ENCODE measurements at places on chromosomes 12 and 14. TPM values are rescaled to one million over a fixed set of nuclear protein-coding genes. Genes with fewer than 3 reads are reported as not detected.
A peak's percentile ranks its signal among the peaks of the same experiment; 100 is the strongest.

GRCh38 chr12:54419088-54419887 is at the start of gene ITGA5:
TSS of gene ITGA5 (minus strand) at chr12:54419266. CDS start at chr12:54419198, 68 bp downstream.
- peaks cover 59% of the 10 kb centered on the region for H3K4me1 ChIP-seq
- peak; percentile 91 for DNase-seq
- peak within 1 kb of the TSS; percentile 76 for H3K4me3 ChIP-seq
- H3K27me3 ChIP-seq = no peaks in the 10 kb centered on the region
- no peaks in the 10 kb centered on the region for H3K36me3 ChIP-seq
- H3K27ac ChIP-seq = peak within 1 kb of the TSS; percentile 91

DNA sequence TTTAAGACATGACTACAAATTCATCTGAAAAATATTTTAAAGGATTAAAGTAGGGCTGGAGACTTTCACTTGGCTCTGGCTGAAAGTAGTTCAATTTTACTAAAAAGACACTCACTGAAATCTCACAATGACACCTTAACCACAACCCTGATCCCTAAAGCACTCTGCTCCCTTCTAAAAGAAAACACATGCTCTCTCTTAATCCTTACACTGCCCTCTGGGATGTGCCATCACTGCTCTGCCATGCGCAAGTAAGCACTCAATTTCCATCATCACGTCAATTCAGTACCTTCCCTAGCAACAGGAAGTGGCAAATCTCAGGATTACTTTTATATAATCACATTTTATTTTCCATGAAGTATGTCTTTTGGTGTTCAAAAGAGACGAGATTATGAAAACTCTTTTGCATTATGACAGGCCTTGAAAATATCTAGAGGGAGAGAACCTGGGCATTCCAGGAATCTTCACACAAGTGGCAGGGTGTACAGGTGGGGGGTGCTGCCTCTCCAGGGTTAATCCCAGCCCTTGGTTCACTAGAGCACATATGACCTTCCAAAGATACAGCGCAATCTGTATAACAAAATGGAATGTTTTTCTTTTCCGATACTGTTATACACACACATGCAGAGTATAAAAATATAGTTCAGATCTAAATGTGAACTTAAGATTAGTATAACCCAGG is 7.3 kb downstream of the ATG14 start:
- H3K27me3 ChIP-seq = no peaks in the 10 kb centered on the region
- no peak overlapping the region for H3K4me3 ChIP-seq
- H3K4me1 ChIP-seq = no peaks in the 10 kb centered on the region
- no peak overlapping the region for H3K27ac ChIP-seq
- H3K36me3 ChIP-seq = no peaks in the 10 kb centered on the region

DNA sequence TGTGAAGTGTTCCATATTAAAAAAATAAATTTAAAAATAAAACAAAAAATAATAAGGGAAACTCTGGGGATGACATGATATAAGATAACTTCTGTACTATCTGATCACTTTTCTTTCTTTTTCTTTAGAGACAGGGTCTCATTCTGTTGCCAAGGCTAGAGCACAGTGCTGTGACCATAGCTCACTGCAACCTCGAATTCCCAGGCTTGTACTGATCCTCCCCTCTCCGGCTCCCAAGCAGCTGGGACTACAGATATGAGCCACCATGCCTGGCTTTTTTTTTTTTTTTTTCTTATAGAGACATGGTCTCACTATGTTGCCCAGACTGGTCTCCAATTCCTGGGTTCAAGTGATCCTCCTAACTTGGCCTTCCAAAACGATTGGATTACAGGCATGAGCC is 10.4 kb upstream of the MIPOL1 start:
- no peaks in the 10 kb centered on the region for H3K36me3 ChIP-seq
- no peak overlapping the region for H3K4me3 ChIP-seq
- H3K27ac ChIP-seq = no peak overlapping the region

DNA sequence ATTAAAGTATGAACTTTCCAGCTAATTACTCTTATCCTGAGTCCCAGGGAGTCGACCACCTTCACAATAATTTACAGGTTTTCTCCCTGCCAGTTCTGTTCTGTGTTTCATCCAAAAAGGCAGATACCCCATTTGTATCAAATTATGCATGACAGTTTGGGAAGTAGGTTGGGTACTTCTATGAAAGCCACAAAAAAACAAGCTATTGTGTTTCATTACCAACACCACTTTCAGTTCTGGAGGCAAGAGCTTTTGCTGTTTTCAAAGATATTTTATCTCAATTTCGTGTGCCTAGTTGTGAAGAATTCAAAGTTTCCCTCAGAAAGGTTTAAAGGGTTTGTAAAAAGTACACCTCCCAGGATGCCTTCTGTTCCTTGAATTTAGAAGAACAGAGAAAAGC is 557.4 kb downstream of the FLRT2 start:
- H3K27ac ChIP-seq = no peak overlapping the region

- no peaks in the 10 kb centered on the region for H3K27me3 ChIP-seq
- no peaks in the 10 kb centered on the region for H3K36me3 ChIP-seq
- H3K4me1 ChIP-seq = no peaks in the 10 kb centered on the region
- DNase-seq = no peak
Observed at GRCh38 chr14:80202888-80203562, 8.3 kb downstream of the DIO2 start.

DNA sequence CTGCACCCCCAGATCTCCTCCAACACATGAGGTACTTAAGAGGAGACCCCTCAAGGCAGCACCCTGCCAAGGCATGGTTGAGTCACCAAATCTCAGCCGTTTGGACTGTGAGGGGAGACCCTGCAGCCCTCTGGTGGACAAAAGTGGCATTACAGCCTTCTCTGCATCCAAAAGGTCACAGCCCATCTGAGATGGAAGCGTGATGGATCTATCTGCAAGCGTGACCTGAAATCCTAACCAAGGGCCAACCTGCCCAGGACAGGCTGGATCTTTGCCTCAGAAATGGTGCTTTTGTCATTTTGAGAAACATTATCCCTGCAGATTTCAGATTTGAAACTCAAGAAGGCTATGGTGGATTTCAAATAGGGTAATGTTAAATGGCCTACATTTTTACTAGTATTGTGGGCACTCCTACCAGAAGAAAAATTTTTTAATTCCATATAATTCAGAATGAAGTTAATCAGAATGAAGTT is 23.7 kb upstream of the DHRS4 start:
- peak; percentile 81 for DNase-seq
- H3K4me3 ChIP-seq = no peak overlapping the region
- H3K36me3 ChIP-seq = no peaks in the 10 kb centered on the region
- H3K27ac ChIP-seq = no peak overlapping the region
- no peaks in the 10 kb centered on the region for H3K27me3 ChIP-seq
- H3K4me1 ChIP-seq = peaks cover 6% of the 10 kb centered on the region

GRCh38 chr14:44962334-44963043 is 499 bp downstream of the TOGARAM1 start:
- H3K4me1 ChIP-seq = peaks cover 6% of the 10 kb centered on the region
- peak overlapping the region; percentile 96 for H3K27ac ChIP-seq
- no peaks in the 10 kb centered on the region for H3K36me3 ChIP-seq
- no peaks in the 10 kb centered on the region for H3K27me3 ChIP-seq

- no peak overlapping the region for H3K27ac ChIP-seq
- peaks cover 14% of the 10 kb centered on the region for H3K4me1 ChIP-seq
- H3K27me3 ChIP-seq = no peaks in the 10 kb centered on the region
- H3K4me3 ChIP-seq = no peak overlapping the region
- DNase-seq = no peak
Observed at GRCh38 chr14:93748208-93749075, 39.8 kb downstream of the PRIMA1 start.

- H3K4me1 ChIP-seq = peaks cover 16% of the 10 kb centered on the region
- peak; percentile 54 for DNase-seq
- H3K36me3 ChIP-seq = no peaks in the 10 kb centered on the region
- peak overlapping the region; percentile 33 for H3K27ac ChIP-seq
- no peak overlapping the region for H3K4me3 ChIP-seq
- H3K27me3 ChIP-seq = no peaks in the 10 kb centered on the region
Observed at GRCh38 chr12:93848523-93849101, 171.4 kb downstream of the CRADD start.

DNA sequence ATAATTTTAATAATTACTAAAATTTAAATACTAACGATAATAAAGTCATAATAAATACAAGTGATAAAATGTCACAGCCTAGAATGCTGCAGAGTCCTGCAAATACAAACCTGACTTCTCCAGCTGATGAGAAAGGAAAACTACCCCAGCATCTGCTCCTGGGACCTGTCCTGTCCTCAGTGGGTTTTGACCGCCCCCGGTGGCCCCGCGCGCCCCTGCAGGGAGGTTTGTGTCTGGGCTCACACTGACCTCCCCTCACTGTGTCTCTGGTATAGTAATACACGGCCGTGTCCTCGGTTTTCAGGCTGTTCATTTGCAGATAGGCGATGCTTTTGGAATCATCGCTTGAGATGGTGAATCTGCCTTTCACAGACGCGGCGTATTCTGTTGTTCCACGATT is 1139.4 kb downstream of the TMEM121 start:
- H3K4me3 ChIP-seq = no peak overlapping the region
- H3K4me1 ChIP-seq = no peaks in the 10 kb centered on the region
- H3K36me3 ChIP-seq = no peaks in the 10 kb centered on the region
- DNase-seq = no peak
- H3K27ac ChIP-seq = no peak overlapping the region
- H3K27me3 ChIP-seq = no peaks in the 10 kb centered on the region

DNA sequence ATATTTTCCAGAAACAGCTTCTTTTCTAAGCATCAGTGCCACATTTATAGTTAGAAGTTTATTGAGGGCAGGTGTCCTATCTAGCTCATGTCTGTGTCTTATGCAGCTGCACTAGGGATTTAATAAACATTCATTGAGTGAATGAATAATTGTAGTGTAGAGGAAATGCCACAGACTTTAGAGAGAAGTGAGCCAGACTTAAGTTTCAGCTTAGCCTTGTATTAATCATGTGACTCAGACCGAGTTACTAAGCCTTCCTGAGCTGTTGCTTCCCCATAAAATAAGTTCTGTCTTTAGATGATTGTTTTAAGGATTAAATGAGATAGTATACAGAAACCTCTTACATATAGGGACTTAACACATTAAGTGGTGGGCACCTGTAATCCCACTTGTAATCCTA is 236.1 kb upstream of the DDHD1 start:
- H3K4me1 ChIP-seq = no peaks in the 10 kb centered on the region
- no peak overlapping the region for H3K4me3 ChIP-seq
- H3K27ac ChIP-seq = no peak overlapping the region
- H3K27me3 ChIP-seq = no peaks in the 10 kb centered on the region

DNA sequence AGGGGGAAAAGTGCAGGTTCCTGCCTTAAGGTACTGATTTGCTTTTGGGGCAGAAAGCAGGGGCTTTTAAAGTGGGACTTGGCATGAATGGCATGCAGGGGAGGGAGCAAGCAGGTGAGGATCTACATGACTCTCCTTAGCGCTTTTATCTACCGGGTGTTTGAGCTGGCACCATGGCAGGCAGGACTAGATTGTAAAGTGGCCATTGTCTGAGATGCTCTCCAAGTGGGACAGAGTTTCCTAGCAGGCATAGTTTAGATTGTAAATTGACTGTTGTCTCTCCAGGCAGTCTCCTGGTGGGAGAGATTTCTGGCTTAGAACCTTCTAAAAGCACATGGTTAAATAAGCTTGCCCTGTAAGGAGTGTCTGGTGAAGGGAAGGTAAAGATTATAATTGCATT is 5.3 kb upstream of the DICER1 start:
- H3K27ac ChIP-seq = no peak overlapping the region
- H3K27me3 ChIP-seq = no peaks in the 10 kb centered on the region
- no peaks in the 10 kb centered on the region for H3K36me3 ChIP-seq
- no peak for DNase-seq
- H3K4me3 ChIP-seq = no peak overlapping the region
- H3K4me1 ChIP-seq = peaks cover 5% of the 10 kb centered on the region

DNA sequence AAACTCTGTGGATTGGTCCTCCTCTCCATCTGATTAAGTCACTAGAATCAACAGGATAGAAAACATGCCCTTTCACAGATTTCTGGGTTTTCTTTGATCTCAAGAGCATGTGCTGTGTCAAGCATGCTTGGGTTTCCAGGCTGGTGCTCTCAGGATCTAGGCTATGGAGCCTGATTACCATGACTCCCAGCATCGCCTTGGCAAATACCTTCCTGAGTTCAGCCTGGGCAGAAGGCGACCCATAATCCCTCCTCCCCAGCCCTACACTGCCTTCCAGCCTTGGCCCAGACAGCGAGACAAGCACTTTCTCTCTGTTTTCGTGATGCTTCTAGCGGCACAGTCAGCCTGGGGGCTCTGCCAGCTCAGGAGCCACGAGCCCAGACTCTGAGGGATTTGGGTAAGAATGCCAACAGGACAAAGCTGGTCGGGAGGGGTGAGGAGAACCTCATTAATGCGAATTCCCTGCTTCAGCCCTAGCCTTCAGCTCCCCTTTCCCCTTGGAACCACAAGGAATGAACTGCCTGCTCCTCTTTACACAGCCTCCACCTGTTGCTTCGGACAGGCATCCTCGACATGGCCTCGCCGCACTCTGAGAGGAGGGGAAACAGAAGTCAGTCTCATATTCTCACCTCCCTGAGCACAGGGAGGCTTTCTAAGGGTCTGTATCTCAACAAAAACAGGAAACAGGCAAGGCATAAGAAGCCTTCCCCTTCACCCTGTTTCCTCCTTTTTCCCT is 227.1 kb downstream of the MSRB3 start:
- no peak for DNase-seq
- no peaks in the 10 kb centered on the region for H3K36me3 ChIP-seq
- H3K27ac ChIP-seq = no peak overlapping the region
- no peaks in the 10 kb centered on the region for H3K27me3 ChIP-seq

GRCh38 chr12:117098361-117099217 is 627 bp downstream of the TESC start:
- no peaks in the 10 kb centered on the region for H3K36me3 ChIP-seq
- H3K4me3 ChIP-seq = peak overlapping the region; percentile 43
- no peak overlapping the region for H3K27ac ChIP-seq
- peak; percentile 13 for DNase-seq
- peaks cover 80% of the 10 kb centered on the region for H3K27me3 ChIP-seq

- H3K27ac ChIP-seq = no peak overlapping the region
- H3K27me3 ChIP-seq = no peaks in the 10 kb centered on the region
- H3K4me3 ChIP-seq = no peak overlapping the region
- no peak for DNase-seq
- peaks cover 2% of the 10 kb centered on the region for H3K36me3 ChIP-seq
- peaks cover 2% of the 10 kb centered on the region for H3K4me1 ChIP-seq
Observed at GRCh38 chr12:49138587-49138986, 7.4 kb upstream of the TUBA1B start.

GRCh38 chr14:22521449-22522239 is 67.4 kb downstream of the DAD1 start:
- DNase-seq = no peak
- H3K27ac ChIP-seq = no peak overlapping the region
- no peaks in the 10 kb centered on the region for H3K4me1 ChIP-seq
- H3K4me3 ChIP-seq = no peak overlapping the region

DNA sequence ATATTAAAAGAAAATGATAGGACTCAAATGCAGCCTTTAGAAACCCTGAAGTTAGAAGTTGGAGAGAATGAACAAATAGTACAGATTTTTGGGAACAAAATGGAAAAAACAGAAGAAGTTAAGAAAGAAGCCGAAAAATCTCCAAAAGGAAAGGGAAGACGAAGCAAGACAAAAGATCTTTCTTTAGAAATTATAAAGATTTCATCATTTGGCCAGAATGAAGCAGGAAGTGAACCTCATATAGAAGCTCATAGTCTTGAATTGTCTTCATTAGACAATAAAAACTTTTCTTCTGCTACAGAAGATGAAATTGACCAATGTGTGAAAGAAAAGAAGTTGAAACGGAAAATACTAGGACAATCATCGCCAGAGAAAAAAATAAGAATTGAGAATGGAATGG is 31.4 kb upstream of the TOMM20L start:
- H3K4me1 ChIP-seq = no peaks in the 10 kb centered on the region
- no peak for DNase-seq
- H3K27me3 ChIP-seq = no peaks in the 10 kb centered on the region
- H3K36me3 ChIP-seq = peaks cover 29% of the 10 kb centered on the region
- no peak overlapping the region for H3K4me3 ChIP-seq
- H3K27ac ChIP-seq = no peak overlapping the region

A2ML1 gene
- total RNA-seq = not detected

EID3 gene
- total RNA-seq = 2.7 TPM

OR11G2 gene
- not detected for total RNA-seq

ASIC1 gene
- total RNA-seq = 3.5 TPM

SLC6A13 gene
- 2.4 TPM for total RNA-seq

KRT85 gene
- total RNA-seq = not detected

REM2 gene
- total RNA-seq = 0.13 TPM
